Panc1 (cell line): ENCODE measurements at places on chromosomes 3 and 15. TPM values are rescaled to one million over a fixed set of nuclear protein-coding genes. Genes with fewer than 3 reads are reported as not detected.

DNA sequence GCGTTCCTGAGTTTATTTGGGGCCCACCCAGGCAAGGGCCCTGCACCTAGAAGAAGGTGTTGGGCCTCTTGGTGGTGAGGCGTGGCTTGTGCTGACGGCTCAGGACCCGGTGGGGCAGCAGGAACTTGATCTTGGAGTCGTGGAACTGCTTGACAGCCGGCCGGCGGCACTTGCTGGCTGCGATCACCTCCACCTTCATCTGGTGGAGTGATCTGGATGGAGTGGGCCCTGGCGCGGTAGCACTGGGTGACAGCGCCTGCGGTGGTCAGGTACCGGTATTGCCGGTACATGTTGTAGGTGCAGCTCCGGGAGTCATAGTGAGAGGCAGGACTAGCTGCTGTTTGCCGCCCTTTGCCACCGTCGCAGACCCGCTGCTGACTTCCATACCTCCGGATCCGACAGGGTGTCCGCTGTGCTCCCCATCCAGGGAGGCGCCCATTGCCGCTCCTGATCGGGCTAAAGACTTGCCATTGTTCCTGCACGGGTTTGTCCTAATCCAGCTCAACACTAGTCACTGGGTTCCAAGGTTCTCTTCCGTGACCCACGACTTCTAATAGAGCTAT, 136.8 kb downstream of the ANO10 start:
- no peak for DNase-seq

GRCh38 chr3:187746442-187747281, 1.4 kb upstream of the BCL6 start:
- DNase-seq: no peak

- no peak for DNase-seq
These were observed 56.0 kb downstream of the SEMA3G start for GRCh38 chr3:52388933-52389332.

The GRK7 gene
- 0.10 TPM for total RNA-seq

DNA sequence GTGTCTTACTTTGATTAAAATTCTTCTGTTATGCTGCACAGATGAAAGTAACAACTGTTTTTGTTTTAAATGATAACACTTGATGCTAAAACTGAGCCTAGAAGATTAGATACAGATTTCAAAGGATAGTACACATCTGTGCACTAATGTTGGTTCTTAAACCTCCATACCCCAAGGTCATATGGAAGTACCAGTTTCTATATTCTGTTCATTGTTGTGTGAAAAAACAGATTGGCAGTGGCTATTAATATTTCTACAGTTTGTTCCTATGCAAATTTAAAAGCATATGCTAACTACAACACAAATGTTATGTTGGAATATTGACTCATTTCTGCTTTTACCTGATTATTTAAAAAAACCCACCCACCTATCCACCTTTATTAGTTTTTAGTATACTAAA, 32.0 kb upstream of the GBE1 start:
- DNase-seq: no peak
